ENCODE measurements at places on chromosomes 12 and 14.
A peak's percentile ranks its signal among the peaks of the same experiment; 100 is the strongest.

DNA sequence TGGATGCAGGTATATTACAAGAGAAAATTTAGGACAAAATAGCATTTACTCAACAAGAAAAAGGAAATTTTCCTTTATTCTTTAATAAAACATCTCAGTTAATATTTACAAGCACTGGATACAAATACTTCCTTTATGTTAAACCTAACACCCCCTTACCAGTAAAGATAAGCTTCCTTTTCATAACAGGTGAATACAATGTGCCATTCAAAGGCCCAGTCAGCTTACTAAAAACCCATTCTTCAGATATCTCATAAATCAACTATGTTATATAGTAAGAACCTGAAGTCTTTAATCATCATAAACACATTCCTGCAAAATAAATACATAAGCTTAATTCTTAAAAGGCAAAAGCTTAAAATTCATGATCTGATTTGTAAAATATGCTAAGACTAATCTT lies 52.6 kb downstream of the LRP6 start:
- DNase-seq = no peak

DNA sequence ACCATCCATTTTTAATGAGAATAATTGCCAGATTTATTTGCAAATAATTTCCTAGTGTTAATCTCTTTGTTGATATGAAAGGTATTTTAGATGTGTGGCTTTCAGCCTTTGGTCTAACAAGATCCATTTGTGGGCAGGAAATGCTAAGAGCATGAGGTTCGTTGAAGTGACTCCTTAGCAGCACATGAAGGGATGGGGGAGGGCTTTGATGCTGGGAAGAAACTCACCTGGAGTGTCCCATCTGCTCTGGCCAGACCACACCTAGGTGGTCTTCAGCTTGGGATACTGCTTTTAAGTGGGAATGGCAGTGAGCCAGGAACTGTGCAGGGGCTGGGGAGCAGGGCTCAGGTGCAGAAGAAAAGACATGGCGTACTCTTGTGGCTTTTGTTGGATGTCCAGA lies 13.6 kb downstream of the SFSWAP start:
- DNase-seq = no peak

DNA sequence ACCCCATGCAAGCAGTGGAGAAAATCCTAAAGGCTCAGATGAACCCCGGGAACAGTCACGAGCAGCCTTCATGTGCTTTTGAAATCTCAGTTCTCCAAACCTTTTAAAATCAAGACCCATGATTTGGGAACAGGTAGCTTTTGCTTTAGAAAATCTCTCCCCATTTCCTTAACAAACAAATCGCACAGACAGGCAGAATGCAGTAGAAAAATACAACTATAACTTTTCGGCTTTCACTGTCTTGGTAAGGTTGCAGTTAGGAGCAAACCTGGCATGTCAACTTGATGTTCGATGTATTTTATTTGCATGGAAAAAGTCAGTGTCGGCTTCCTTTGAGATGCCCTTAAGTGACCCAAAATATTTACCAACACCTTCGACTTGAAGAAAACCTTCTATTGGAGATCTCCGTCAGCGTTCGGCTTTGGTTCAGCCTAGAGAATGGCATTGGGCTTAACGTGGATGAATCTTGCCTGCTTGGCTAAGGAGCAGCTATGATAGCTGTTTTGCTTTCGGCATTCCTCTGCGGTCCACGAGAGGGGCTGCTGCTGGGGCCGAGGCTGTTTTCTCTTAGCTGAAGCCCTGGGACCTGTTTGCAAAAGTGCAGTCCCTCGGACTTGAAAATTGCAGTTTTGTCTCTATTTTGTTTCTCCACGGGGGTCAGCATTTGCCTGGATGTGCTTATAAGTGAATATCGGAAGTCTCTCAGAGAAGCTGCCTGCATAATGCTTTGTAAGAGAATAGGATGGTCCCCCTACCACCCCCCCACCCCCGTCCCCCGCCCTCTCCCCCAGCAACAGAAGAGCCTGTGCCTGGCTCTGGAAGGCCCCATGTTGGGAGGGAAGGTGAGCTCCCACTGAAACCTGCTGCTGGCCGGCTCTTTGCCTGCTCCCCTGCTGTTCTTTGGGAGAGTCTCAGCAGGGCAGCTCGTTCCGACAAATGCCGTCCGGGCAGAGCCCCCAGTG lies 122.8 kb downstream of the AACS start:
- DNase-seq = no peak

- peak; percentile 32 for DNase-seq
Measured at GRCh38 chr12:19639781-19640415, 200.6 kb downstream of the AEBP2 start.

DNA sequence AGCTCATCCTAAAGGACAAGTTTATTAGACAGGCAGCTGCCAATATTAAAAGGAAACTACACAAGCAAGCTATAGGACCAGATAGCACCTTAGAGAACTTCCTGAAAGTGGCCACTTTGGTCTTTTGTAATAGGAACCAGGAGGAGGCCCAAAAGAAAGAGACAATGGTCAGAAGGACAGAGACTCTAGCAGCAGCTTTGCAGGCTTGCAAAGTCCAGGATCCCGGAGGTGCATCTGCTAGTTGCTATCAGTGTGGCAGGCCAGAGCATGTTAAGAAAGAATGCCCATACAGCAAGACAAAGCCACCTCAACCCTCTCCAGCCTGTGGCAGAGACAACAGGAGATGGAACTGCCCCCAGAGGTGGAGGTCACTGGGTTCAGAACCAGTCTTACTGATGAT lies 23.4 kb downstream of the APOBEC1 start:
- DNase-seq = no peak

- DNase-seq = no peak
Measured at GRCh38 chr12:99521664-99522063, 125.9 kb upstream of the GARIN6 start.

DNA sequence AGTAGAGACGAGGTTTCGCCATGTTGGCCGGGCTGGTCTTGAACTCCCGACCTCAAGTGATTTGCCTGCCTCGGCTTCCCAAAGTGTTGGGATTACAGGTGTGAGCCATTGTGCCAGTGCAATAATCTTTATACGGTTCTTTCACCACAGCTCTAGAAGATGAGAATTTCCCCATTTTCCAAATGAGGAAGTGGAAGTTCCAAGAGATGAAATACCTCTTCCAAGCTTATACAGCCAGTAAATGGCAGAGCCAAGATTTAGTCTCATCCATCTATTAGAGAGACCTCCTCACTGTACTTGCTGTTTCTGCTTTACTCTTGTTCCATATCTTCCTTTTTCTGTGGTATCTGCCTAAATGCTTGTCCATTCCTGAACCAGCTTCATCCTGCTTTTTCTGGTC lies 3.1 kb upstream of the LMNTD1 start:
- DNase-seq = no peak
